ENCODE measurements at places on chromosomes 3 and 15.

DNA sequence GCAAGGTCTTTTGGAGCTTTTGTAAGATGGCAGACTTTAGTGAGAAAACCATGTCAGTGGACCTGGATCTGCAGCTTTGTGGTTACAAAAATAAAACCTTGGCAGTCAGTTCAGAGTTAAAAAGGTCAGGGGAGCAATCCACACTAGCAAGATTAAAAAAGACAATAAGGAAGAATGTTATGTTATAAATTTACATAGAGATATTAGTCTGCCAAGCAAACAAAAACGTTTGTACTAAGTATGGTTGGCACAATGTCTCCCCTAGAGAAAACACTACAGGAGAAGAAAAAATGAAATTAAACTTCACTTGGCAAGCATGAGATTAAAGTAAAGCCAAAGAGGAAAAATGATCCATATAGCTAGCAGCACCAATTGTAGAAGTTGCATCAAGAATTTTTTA is 205.0 kb downstream of the LSAMP start:
- no peak for DNase-seq

GRCh38 chr3:54783611-54784010 is 144.2 kb downstream of the LRTM1 start:
- no peak for DNase-seq

DNA sequence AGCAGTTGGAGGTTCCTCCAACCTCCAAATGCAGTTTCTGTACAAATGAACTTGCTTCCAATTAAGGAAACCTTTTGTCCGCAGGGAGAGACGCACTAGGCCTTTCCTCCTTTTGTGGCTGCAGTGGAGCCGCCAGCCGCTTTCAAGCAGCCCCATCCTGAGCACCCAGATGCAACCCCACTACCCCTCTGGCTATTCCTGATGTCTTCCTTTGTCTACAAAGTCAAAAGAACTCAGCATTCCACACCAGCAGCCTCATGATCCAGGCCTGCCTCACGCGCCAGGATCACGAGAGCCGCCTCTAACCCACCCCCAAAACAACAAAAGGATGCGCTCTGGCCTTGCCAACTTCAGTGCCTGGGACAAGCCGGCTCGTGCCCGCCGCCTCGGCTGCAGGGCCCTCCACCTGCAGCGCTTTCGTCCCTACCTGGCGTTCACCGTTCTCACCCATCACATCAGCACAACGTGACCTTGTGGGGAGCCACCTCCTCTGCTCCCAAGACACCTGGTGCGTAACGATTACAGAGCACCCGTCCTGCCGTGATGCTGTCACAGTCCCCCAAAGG is 48.2 kb upstream of the MUC4 start:
- no peak for DNase-seq

GRCh38 chr15:89199746-89200145 is 21.6 kb downstream of the RLBP1 start:
- no peak for DNase-seq

GRCh38 chr3:12187448-12188327 is 29.0 kb upstream of the TIMP4 start:
- no peak for DNase-seq

- no peak for DNase-seq
Measured at GRCh38 chr15:90013503-90013937, 12.4 kb downstream of the ZNF710 start.

DNA sequence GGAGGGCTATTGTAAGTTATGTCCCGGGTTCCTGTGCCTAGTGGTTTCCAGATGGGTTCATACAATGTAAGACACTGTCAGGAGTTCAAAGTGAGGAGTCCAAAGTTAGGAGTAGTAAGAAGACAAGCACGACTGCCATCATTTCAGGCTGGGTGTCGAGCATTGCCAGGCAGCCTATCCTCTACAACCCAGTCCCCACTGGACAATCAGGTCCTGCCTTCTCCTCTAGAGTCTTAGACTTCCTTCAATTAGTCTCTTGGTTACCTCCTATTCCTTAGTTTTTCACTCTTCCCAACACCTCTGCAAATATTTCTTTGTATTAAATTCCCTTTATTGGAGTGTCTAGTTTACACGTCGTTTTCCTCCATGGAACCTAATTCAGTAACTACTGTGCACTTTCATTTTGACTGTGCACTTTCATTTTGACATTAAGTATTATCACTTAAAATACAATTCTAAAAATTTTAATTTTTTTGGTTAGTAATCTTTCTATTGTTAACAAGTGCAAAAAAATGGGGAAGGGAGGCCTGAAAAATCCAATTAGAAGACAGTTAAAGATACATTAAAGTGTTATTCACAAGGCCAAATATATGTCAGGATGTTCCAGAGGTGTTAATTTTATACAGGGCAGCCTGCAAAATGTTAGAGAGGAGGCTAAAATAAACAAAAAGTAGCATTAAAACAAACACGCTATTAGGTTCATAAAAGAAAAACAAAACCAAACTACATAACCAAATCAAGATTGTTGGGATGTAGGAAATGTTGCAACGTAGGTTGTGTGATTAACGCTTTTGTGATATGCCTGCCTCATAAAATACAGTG is 155.3 kb downstream of the TBL1XR1 start:
- DNase-seq, result no peak

DNA sequence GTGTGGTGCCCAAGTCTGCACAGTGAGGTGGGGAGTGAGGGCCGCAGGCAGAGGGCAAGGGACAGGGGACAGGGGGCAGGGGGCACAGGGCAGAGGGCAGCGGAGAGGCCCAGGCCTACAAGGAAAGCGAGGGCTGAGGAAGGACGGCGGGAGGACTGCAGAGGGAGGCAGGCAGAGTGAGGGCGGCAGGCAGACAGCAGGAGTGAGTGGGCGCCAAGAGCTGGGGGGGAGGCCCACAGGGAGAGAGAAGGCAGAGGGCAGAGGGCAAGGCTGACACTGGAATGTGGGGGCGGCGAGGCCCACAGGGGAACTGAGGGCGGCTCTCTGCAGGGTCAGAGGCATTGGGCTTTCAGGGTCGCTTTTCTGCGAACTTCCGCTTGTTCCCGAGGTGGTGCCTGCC is 267.8 kb upstream of the NDN start:
- no peak for DNase-seq

DNA sequence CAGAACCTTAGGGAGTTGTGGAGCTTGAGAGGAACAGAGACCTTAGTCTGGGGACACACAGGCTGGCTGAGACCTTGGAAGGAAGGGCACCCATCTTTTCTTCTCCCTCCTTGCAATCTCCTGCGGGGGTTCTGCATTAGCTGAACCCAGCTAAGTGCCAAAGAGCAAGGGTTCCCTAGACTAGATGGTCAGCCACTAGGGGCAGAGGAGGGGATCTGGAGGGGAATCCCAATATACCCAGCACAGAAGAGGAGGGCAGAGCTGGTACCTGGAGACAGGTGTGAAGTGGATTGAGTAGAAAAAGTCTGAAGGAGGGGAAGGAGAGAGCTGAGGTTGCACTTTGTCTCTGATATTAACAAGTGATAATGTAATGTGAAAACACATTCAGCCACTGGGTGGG is 212.8 kb downstream of the ADAMTS9 start:
- DNase-seq, result no peak

DNA sequence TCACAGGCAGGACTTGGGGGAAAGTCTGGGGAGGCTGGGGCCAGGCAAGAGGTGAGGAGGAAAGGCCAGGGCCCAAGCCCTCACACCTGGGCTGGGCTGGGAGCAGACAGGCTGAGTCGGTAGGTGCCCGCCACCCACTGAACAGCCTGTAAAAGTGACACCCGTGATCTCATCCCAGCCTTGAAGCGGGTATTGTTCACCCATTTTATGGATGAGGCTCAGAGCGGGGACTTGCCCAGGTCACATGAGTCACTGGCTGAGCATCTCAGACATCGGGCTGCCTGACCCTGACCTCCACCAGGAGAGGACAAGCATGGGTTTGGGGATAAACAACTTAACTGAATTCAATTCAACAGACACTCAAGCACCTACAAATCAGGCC is 52.0 kb upstream of the CTSH start:
- DNase-seq, result no peak

All from activated T-helper 1 cell treated with anti-CD3 and anti-CD28 coated beads, Interleukin-2, amount 50 U/mL, for 16 hours (primary cell).